Osteocyte (in vitro differentiated cells): ENCODE measurements at places on chromosomes 6 and 20. TPM values are rescaled to one million over a fixed set of nuclear protein-coding genes. Genes with fewer than 3 reads are reported as not detected.

DNA sequence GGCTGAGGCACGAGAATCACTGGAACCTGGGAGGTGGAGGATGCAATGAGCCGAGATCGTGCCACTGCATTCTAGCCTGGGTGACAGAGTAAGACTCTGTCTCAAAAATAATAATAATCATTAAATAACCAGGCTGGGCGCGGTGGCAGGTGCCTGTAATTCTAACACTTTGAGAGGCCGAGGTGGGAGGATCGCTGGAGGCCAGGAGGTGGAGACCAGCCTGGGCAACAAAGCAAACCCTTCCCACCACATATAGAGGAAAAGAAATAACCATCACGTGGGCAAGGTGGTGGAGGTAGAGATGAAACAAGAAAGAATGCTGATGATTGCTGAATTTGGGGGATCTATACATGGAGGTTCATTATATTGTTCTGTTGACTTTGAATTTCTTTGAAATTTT lies 63.4 kb upstream of the PIM1 start:
- DNase-seq, result no peak

Gene CST7
- total RNA-seq, result not detected in 2 replicates

DNA sequence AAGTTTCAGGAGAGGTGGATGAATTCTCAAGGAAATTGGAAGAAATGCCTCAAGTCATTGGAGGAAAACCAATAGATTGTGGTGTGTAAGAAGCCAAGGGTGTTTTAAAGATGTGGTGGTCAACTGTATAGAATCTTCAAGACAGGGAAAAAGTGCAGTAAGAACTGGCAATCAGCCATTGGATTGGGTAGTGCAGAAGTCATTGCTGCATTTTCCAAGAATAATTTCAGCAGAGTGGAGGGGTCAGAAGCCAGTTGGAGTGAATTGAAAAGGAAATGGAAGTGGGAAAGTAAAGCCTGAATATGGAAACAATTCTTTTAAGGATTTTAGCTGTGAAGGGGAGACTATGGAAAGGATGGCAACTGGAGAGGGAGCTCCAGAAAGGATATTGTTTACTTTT lies 128.2 kb upstream of the TMEM170B start:
- no peak for DNase-seq

DNA sequence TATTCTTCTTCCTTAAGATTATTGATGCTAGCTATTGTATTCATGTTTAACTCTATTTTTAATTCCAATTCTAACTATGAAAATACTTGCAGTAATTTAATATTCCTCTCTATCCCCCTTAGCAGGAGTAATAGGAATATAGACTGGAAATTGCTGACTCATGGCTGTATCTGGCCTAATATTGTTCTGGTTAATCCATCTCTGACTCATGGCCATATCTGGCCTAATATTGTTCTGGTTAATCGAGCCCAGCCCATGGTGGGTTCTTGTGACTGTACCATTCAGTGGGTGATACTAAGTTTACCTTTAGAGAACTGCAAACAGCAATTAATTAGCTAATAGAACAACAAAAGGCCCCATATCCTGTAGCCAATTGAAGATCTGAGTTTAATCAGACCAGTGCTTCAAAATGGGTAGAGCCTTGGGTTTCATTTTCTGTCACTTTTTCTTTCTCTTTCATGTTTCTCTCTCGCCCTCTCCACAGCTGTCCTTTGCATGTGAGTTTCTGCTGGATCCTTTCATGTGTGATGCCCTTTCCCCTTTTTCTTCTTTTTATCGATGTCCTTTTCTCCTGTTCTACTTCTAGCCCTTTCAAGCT lies 50.6 kb downstream of the SLC22A3 start:
- DNase-seq, result no peak

GRCh38 chr6:108168090-108168463 lies 2.3 kb downstream of the NR2E1 start:
- no peak for DNase-seq
